ENCODE measurements at places on chromosomes 4 and X.

GRCh38 chrX:19057856-19058255, 64.4 kb downstream of the ADGRG2 start:
- no peak for DNase-seq

GRCh38 chrX:150573702-150574101, 5.3 kb downstream of the MTM1 start:
- DNase-seq, result no peak

DNA sequence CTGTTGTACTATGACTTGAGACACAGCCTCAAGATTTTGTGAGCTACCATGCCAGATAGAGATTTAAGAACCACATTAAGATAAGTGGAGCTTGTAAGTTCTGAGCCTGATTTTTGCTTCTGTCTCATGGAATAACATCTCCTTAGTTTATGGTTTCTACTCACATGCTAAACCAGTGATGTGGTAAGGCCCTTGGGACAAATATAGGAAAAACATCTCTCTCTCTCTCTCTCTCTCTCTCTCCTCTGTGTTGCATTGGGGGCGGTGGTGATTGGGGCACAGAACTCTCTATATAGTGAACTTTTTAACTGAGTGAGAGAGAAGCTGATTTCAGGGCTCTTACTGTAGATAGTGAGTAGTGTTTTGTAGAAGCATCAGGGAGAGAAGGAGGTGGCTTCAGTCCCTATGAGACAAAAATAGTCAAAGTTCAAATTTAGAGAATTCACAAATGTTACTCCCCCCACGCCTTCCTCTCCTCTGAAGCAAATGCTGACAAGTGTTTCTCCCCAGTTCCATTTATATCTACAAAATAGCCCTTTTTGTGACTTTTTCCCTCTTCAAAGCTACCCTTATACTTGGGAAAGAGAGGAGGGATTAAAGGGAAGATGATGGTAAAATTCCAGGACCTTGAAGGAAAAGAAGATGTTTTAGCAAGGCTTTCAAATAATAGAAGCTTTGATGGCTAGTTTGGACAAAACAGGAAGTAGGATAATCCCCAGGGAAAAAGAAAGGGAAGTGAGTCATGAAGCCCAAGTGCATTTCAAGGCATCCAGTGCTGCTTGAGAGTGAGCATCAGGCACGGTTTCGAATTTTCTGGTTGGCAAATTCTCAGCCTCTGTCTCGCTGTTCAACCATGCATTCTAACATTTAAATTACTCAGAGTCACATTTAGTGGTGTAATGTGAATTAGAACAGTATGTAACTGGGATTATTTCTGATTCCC, 134.3 kb upstream of the AP1S2 start:
- no peak for DNase-seq

GRCh38 chrX:48508400-48509244, at the start of gene PORCN:
PORCN (plus strand) TSS chrX:48508992; CDS start chrX:48509821, 829 bp downstream.
- DNase-seq, result peak; percentile 69

GRCh38 chr4:16116019-16116418, 32.2 kb upstream of the PROM1 start:
- DNase-seq, result no peak

DNA sequence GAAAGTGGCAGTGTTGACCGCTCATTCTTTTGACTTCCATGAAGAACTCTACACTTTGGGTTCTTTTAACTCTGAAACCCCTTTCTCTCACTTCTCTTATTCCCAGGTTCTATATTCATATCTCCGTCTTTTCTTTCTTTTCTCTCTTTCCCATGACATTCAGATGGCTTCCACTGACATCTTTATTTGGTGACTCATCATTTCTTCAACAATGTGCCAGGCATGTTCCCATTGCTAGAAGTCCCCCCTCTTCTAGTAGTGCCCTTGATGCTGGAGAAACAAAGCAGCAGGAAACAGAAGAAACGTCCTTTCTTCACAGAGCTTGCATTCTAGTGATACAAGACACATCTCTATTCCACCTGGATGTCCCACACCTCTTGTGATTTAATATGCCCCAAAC, 33.3 kb downstream of the PKD2 start:
- no peak for DNase-seq

GRCh38 chr4:147370473-147370872, 110.4 kb upstream of the EDNRA start:
- DNase-seq, result no peak

GRCh38 chr4:2091990-2092668, 33.0 kb downstream of the NAT8L start:
- DNase-seq, result no peak

DNA sequence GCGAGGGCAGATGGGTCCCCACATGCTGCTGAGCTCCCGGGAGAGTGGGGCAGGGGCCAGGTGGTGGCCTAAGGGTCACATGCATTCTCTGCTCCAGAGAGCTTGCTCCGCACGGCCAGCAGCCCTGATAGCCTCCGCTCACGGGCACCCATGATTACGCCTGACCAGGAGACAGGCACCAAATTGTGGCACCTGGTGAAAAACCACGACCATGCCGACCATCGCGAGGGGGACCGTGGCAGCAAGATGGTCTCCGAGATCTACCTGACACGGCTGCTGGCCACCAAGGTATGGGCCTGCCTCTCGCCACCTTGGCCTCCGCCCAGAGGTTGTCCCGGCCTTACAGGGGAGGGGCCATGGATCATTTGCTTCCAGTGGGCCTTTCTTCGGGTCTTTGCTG, 9.2 kb downstream of the LAGE3 start:
- no peak for DNase-seq

DNA sequence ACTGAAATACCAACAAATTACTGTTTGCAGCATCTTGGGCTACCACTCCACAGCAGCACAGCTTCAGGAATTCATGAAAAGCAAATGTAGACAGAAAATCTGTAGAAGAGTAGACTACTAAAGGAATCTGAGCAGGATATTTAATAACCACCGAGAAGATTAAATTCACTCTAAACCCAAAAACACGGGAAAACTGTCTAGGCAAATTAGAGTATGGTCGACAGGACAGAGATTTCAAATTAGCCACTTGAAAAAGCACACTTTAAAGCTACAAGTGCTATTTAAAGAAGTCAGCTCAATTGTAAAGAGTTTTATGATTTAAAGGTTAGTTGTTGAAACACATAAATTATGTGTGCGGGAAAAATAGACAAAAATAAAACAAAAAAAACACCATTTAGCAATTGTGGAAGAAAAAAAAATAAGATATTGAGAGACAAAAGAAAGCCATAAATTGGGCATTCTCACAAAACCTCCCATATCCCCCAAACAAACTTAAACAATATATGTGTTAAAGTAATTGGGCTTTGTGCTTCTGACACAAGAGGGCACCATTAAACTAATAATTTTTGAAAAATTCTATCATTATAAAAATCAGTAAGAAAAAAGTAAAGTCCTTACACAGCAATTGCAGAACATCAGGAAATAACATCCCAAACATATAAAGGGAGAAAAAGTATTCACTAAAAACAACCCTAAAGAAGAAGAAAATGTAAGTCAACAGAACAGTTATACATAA, 880.8 kb downstream of the TECRL start:
- DNase-seq, result no peak

DNA sequence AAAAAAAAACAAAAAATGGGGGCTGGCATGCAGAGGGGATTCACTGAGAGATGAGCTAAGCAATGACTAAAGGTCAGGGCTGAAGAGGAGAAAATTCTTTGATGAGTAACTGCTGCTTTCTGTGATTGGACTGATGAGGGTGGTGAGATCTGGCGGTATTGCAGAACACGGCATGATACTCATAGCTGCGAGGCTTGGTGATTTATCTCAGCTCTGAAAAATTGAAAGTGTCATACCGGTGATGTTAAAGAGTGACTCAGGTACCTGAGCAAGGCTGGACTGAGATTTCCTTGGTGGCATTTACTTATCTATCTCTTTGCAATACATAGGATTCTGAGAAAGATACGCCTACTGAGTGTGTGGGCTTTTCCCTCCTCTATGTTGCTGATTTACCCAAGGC, 204.1 kb upstream of the DDX53 start:
- DNase-seq, result no peak
